Stimulated activated CD4-positive, alpha-beta T cell treated with anti-CD3 and anti-CD28 coated beads, Interleukin-12 subunit alpha, Interleukin-12 subunit beta, amount 100 ng/mL, for 24 hours (primary cell): ENCODE measurements at places on chromosomes 16 and 17.

GRCh38 chr17:39636927-39637736, at the start of gene STARD3:
Gene STARD3, plus strand, starts transcription at chr17:39637144. Its CDS starts 16,388 bp downstream, at chr17:39653532.
- peak; percentile 93 for DNase-seq

- DNase-seq: no peak
Observed at GRCh38 chr17:62700964-62701705, 73.7 kb downstream of the MRC2 start.

DNA sequence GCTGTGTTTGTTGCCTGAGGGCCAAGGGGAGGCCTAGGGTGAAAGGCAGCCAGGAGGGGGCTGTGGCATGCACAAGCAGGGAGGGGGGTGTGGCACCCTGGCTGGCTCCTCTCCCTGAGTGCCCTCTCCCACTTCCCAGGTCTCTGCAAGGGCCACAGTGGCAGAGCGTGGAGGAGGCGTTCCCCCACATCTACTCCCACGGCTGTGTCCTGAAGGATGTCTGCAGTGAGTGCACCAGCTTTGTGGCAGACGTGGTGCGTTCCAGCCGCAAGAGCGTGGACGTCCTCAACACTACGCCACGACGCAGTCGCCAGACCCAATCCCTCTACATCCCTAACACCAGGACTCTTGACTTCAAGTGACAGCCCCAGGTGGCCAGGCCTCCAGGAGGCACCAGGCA, 3.5 kb upstream of the TCF25 start:
- no peak for DNase-seq

DNA sequence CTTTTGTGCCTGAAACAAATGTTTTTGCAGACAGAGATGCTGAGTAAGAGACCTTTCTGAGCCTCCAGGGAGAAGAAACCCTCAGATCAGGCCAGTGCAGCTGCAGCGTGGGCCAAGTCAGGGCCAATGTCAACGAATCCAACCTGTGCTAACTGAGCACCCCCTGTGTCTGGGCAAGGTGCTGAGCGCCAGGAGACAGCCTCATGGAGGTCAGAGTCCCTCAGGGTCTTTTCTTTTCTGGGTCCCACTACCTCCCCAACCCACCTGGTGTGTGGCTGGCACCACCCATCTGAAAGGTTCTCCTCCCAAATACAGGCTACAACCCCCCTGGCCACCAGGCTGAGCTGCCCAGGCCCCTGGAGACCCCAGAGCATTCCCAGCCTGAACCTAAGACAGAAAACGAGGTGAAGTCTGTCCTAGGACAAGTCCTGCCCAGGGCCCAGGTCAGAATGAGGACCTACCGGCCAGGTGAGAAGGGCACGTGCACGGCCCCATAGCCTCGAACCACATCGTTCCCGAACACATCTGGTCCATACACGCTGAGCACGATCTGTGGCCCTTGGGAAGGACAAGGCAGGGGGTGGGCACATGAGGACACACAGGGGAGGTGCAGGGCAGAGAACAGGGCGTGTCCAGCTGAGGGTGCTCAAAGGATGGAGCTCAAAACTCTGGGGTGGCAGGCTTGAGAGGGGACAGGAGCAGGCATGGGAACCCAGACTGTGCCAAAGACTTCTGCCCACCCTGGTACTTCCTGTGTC, 15.0 kb downstream of the B9D1 start:
- DNase-seq: no peak

- no peak for DNase-seq
Observed at GRCh38 chr17:34811561-34811960, 149.7 kb downstream of the CCT6B start.
